A549 treated with RU486 at 1 μM for 4 hours (cell line): ENCODE measurements at places on chromosomes 12 and 14. TPM values are rescaled to one million over a fixed set of nuclear protein-coding genes. Genes with fewer than 3 reads are reported as not detected.

Gene LRP1
- total RNA-seq, result 16.3 to 22.4 TPM (median 19.3 TPM) in 5 replicates

Gene TMEM30B
- 0.10 to 0.33 TPM (median 0.22 TPM) in 5 replicates for total RNA-seq

Gene C12orf50
- 0.06 TPM in 1 of 5 replicates, not detected in the others for total RNA-seq

Gene SLC38A4
- not detected in 5 replicates for total RNA-seq

Gene EXD2
- 8.9 to 13.8 TPM (median 12.9 TPM) in 5 replicates for total RNA-seq

Gene LRCOL1
- not detected in 5 replicates for total RNA-seq

Gene GRIP1
- 3.0 to 7.8 TPM (median 4.3 TPM) in 5 replicates for total RNA-seq
